T1000 (cell line): ENCODE measurements at places on chromosomes 2 and 18.
A peak's percentile ranks its signal among the peaks of the same experiment; 100 is the strongest.

DNA sequence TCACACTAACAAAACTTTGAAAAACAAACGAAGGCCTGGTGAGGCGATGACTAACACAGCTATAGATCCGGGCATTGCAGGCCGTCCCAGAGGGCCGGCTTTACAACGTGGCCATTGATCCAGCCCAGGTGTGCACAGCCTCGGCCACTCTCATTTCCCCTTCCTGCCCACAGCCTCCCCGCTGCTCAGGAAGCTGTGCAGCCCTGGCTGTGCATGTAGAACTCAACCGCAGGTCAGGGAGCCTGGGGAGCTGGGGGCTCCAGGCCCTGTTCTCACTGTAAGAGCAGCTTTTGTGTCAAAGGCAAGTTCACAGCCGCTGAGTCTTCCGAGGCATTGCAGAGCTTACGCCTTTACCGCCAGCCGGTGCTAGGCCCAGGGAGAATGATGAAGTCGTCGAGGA is 87.2 kb downstream of the LONRF2 start:
- no peak for DNase-seq

DNA sequence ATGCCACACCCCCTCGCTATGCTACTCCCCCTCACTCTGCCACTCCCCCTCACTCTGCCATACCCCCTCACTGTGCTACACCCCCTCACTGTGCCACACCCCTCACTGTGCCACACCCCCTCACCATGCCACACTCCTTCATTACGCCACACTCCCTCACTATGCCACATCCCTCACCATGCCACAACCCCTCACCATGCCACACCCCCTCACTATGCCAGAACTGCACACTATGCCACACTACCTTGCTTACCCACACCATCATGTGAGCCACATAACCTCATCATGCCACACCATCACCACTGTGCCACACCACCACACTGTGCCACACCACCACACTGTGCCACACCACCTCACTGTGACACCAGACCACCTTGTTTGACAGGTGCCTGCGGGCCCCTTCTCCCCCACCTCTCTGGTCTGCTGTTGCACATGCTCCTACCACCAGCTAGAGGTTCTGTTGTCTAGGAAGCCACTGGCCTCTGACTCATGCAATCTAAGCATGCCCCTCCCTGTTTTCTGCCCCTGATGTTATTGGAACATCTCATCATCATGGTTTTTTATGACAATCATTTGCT is 22.0 kb downstream of the MARCHF4 start:
- DNase-seq: no peak

GRCh38 chr2:28713577-28714298 is 37.9 kb upstream of the PPP1CB start:
- no peak for DNase-seq

DNA sequence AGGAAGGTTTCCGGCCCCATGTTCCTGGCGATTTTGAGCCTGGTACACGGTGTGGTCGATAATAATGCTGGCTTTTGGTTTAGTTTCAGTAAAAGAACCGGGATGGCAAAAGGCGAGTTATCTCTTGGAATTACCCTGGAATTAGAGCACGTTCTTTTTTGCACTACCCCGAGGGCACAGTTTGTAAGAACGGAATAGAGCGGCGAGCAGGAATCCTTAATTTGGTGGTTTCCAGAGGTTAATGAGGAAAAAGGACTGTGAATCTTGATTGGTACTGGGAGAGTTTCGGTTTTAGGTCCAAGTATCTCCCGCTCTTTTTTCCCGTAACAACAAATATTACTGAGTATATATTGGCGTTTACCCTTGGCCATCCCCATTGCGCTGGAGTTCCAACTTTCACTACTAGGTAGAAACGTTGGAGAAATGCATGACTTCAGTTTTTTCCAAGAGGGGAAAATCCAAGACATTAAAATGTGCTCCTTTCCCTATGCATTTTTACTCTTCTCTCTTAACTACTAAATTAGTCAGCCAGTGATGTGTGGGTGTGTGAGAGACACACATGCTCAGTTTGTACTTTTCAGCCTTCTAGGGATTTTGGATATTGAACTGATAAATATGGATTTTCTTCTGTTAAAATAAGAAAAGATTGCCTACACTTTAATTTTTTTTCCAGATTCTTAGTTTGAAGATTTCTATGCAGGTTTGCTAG is 160.8 kb downstream of the AGPS start:
- no peak for DNase-seq

DNA sequence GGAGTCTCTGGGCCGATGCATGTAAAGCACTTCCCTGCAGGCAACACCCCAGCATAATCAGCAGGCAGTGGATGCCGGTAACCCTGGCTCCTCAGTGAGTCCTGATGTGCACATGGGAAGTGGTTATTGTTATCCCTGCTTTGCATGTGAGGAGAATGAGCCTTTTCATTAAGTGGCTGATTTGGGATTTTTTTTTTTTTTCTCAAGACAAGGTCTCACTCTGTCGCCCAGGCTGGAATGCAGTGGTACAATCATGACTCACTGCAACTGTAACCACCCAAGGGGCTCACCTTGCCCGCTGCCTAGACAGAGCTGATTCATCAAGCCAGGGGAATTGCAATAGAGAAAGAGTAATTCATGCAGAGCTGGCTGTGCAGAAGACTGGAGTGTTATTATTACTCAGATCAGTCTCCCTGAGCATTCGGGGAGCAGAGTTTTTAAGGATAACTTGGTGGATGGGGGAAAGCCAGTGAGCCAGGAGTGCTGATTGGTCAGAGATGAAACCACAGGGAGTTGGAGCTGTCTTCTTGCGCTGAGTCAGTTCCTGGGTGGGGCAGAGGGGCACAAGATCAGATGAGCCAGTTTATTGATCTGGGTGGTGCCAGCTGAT is 95.4 kb downstream of the SOCS6 start:
- peak; percentile 72 for DNase-seq

- DNase-seq: no peak
Measured at GRCh38 chr18:24559526-24559925, 99.1 kb downstream of the HRH4 start.

GRCh38 chr2:200159357-200159707 is 147.2 kb upstream of the SPATS2L start:
- peak; percentile 35 for DNase-seq

GRCh38 chr2:208984376-208985090 is 439.3 kb upstream of the MAP2 start:
- no peak for DNase-seq

GRCh38 chr2:143241403-143242088 is 112.3 kb downstream of the ARHGAP15 start:
- no peak for DNase-seq

DNA sequence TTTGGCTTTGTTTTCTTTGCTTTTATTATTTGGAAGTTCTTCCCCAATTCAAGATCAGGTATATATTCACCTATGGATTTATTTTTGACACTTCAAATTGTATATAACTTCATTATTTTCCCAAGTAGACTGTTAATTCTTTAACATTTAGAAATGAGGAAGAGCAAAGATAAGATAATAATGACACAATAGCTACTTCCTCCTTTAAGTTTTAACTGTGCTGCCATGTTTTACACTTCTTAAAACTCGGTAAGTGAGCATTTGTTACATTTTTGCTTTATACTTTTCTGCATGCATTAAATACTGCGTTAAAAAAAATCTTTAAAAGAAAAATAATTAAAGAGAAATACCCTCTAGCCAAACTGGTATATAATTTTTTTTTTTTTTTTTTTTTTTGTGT is 32.5 kb downstream of the SLC66A3 start:
- no peak for DNase-seq

DNA sequence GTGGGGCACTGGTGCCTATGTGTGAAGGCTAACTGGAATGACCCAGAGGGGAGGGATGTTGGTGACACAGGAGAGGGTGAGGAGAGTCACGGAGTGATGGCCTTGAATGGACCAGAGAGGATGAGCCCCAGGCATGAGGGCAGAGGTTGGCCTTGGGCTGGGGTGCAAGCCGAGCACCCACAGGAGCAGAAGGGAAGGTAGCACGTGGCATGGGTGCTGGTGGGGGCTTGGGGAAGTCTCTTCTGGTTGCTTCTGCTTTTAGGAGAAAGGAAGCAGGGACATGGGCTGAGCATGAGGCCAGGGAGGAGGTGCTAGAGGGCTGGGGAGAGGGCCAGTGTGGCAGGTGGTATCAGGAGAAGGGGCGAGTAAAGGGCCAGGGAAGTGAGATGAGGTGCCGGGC is 183.8 kb downstream of the DYSF start:
- DNase-seq: no peak

- DNase-seq: no peak
Measured at GRCh38 chr2:241563981-241564595, 5.5 kb downstream of the BOK start.

GRCh38 chr2:125405816-125406215 is 1250.1 kb upstream of the GYPC start:
- peak; percentile 49 for DNase-seq

GRCh38 chr18:41155910-41156851 is 798.9 kb upstream of the PIK3C3 start:
- DNase-seq: no peak

GRCh38 chr18:25457126-25457525 is 105.2 kb upstream of the ZNF521 start:
- DNase-seq: no peak

DNA sequence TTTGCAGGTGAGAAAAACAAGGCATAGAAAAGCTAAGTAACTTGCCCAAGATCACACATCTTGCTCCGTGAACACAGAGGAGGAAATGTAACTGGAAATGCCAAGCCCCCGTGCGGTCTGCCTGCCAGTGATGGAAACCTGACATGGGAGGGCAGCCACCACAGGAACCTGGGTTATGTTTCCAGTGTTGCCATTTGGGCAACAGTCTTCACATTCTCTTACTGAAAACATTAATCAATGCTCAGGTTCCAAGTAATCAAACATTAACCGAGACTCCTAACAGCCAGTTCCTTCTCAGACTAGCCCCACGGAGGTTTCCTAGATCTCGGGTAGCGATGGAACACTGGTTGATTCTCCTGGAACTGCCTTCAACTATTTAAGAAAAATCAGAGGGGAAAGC is 2.5 kb downstream of the TGFA start:
- DNase-seq: no peak

- no peak for DNase-seq
Measured at GRCh38 chr2:127911737-127912136, 26.0 kb upstream of the AMMECR1L start.

- no peak for DNase-seq
Measured at GRCh38 chr2:5409898-5410381, 282.2 kb upstream of the SOX11 start.

DNA sequence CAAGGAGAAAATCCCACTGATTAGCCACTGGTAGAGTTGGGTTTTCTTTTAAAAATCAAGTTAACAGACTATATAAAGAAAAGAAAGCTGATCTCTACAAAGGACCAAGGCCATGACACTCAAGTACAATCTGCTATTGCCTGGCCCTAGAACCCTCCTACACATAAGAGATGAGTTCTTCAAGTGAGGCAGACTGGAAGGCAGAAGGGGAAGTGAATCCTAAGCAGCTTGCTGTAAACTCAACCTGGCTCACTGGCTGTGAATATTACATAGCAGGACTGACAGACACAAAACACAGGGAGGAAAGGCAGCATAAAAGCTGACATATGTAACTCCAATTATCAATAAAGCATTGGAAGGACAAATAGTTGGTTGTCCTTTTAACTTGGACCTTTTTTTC is 65.4 kb downstream of the TRIP12 start:
- DNase-seq: no peak

GRCh38 chr2:95344215-95344583 is 47.1 kb downstream of the KCNIP3 start:
- DNase-seq: no peak

DNA sequence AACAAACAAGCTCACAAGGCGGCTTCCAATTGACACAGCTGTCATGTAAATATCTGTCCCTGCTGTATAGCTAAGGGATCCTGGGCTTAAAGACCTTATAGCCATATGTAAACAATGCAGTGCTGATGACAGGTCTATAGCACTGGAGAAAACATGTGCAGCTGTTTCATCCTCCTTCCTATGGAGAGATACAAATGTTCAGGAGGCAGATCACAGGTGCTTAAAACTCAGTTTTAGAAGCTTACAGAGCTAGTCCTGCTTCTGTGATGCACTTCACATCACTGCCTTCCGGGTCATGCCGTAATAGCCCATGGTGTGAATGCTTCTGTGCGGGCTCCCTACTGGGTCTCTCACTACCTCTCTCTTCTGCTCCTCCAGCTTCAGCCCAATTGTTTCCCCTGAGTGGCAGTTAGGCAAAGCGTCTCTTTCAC is 262.4 kb upstream of the CHST9 start:
- DNase-seq: no peak

- DNase-seq: no peak
Measured at GRCh38 chr2:17373041-17373440, 145.2 kb downstream of the RAD51AP2 start.

DNA sequence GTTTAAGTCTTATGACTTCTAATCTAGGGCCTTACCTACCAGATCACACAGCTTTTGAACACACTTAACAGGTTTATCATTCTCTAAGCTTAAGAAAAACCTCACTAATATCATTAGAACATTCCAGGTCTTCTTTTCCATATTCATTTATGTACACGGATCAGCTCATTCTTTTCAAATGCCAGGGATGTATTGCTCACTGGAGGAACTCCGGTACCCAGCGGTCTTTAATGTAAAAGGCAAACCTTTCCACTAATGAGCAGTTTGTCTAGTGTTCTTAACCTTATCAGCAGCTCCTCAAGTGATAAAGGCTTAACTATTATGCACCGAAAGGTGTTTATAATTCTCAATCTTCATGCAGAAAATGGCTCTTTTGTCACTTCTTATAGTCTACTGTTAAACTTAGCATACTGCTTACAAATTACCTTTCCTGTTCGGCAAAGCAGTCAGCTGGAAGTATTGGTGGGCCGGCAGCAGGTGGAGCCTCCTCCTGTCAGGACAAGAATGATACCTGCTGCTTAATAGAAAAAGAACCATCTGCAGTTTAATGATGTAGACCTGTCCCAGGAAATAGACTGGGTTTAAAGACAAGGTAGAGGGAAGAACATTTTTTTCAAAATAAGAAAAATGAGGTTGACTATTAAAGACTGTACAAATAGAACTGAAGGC is 142.7 kb downstream of the FIGN start:
- no peak for DNase-seq

DNA sequence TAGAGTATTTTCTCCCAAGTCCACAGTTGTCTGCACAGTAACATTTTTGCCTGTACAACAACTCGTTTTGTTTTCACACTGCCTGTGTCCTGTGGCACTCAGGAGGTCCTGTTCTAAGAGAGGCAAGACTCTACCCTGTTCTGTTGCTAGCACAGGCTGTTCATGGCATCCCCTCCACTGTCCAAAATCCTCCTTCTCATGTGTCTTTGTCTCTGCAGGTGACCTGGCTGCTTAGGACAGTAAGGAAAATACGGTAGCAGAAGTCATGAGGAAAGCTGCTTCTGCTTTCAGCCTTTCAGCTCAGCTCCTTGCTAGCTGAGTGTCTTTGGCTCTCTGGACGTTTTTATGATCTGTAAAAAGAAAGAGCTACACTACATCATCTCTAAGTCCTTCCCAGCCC is 205.9 kb downstream of the C1D start:
- DNase-seq: no peak

DNA sequence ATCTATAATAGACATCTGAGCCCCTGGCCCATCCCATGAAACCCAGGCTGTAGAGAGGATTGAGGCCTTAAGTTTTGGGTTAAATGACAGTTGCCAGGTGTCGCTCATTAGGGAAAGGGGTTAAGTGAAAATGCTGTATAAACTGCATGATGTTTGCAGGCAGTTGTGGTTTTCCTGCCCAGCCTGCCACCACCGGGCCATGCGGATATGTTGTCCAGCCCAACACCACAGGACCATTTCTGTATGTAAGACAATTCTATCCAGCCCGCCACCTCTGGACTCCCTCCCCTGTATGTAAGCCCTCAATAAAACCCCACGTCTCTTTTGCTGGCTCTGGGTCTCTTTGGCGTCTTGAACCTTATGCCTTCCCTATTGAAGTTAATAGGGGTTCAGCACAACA is 110.7 kb downstream of the XRCC5 start:
- no peak for DNase-seq

GRCh38 chr2:160471950-160472349 is 21.7 kb downstream of the RBMS1 start:
- no peak for DNase-seq
